ENCODE measurements at places on chromosomes 5 and 9. TPM values are rescaled to one million over a fixed set of nuclear protein-coding genes. Genes with fewer than 3 reads are reported as not detected.

GRCh38 chr5:171924493-171925122 is 81.8 kb downstream of the FBXW11 start:
- DNase-seq: no peak

GRCh38 chr5:43571237-43571636 is 14.4 kb upstream of the PAIP1 start:
- DNase-seq: no peak

GRCh38 chr9:16133556-16134227 is 580.8 kb downstream of the CCDC171 start:
- DNase-seq: peak; percentile 52

Gene AQP3
- total RNA-seq: 11.3 TPM

Gene GCNT4
- total RNA-seq: 2.1 TPM

- DNase-seq: peak; percentile 36
Observed at GRCh38 chr9:19516348-19516747, 107.5 kb downstream of the ACER2 start.

Gene PCDHGA9
- not detected for total RNA-seq

Gene SPARC
- total RNA-seq: 0.30 TPM

- DNase-seq: no peak
Observed at GRCh38 chr9:4287886-4288588, 11.8 kb downstream of the GLIS3 start.

Gene HEMGN
- total RNA-seq: 1.5 TPM

Gene TTLL11
- total RNA-seq: 1.8 TPM

DNA sequence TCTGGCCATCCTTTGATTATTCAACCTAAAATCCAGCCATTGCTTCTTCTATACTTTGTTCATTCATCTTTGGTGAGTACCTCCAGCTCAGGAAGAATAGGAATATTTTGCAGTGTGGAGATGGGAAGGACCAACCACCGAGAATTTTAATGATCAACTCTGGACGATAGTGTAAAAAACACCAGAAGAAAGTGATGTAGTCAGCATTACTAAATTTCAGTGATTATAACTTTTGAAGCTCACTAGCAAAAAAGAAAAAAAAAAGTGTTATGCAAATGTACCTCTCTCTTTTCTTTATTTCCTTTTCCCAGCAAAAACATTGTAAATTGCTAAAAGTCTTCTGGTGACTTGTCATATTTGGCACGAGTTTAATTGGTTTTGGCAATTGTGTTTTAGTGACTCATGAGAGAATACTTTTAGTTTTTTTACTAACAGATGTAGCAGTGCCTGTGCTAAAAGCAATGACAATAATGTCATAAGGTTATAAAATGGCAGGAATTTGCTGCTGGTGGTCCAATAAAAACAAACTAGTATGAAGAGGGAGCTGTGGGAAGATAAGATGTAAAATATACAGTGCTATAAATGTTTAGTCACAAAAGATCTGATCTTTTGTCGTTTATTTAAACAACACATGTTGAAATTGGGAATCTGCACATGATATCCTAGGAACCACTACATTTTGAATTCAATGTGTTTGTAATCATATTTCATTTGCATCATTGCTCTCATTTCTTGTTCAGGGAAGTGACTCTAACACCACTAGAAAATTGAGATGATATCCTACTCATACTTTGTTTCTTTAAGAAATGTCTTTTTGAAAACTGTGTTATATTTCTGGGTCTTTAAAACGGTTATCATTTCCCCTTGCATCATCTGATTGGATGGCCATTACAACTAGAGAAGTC is 81.3 kb upstream of the ERCC6L2 start:
- DNase-seq: no peak

- DNase-seq: peak; percentile 79
Observed at GRCh38 chr5:52800394-52801213, 12.9 kb downstream of the ITGA1 start.

GRCh38 chr9:124858330-124859046 is 3.3 kb downstream of the RPL35 start:
- no peak for DNase-seq

DNA sequence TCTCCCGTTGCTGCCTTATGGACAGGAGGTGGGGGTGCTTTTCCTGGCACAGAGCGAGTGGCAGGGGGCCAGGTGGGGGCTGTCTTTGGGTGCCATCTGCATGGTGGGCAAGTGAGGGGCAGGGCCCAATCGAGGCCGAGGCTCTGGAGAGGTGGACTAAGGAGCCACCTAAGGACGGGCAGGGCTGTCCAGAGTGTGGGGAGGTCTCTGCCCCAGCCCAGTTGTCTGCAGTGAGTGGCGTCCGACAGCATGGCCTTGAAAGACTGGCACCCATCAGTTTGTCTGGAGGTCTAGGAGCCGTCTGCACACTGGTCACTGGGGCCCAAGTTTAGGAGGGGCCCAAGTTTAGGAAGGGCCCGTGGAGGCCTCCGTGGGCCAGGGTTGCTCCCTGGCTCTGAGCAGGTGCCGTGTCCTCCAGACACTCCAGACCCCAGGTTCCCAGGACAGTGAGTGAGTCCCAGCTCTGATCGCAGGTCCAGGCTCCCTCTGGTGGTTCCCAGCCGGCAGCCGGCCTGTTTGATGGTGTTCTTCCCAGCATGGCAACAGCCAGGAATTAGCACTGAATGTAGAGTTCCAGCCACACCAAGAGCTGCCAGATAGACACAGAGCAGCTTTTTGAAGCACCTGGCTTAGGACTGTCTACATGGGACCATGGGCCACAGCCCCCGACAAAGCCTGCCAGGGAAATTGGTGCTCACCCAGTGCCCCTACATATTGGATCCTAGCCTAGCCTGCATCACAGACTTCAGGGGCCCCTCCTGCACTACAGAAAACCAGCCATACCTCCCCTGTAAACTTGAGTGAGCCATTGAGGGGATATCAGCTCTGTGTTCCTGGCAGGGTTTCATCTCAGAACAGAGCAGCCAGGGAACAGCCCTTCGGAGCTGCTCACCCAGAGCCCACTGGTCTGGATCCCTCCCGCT is 120.9 kb downstream of the WNK2 start:
- peak; percentile 54 for DNase-seq

Gene UIMC1
- total RNA-seq: 53.4 TPM

DNA sequence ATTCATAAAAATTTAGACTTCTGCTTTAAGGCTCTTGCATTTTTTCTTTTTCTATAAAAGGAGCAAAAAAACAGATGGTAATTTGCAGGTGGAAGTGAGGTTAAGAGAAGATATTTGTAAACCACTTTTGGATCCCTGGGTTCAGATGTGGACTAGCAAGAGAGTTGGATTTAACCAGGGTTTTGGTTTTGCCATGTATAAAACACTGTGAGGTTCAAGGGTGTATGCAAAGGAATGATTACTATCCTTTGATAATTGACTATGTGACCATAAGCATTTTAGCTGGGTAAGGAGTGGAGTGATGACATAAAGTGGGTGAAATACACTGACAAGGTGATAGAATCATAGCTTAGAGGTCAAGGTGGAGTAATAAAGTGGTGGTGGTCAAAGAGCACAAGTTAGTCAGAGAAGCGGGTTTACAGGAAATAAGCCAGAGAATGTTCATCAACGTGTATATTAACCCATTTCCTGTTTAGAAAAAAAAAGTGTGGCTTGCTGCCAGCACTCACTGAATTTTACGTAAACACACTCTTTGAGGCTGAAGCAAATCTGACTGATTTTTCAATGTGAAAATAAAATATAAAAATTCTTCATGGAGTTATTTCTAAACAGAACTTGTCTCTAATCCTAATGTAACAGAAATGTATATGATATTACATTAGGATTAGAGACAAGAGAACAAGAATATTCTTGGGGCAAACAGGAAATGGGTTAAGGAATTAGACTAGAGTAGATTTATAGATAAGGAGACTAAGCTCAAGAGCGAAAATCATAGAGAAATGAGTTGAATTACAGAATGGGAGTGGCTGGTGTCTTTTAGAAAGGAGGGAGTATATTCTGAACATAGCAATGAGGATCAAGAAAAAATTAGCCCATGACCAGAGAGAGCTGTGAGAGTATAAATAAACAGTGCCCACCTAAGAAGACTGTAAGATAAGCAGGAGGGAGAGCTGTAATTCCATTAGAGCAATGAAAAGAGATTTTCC is 74.5 kb downstream of the CDKN2A start:
- DNase-seq: peak; percentile 16

DNA sequence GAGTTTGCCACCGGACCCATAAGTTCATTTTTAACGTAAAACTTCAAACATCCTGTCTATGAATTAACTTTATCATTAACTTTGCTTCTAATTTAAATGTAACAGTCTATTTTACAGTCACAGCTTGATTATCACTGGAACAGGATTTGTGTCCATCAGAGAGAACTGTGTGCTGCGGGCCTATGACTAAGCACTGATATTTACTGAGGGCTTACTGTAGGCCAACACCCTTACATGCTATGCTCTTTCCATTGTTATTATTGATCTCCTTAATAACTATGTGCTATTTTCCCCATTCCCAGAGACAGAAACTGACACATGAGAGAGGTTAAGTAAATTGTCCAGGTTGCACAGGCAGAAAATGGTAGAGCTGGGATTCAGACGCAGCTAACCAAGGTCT is 24.0 kb upstream of the GPR151 start:
- no peak for DNase-seq

DNA sequence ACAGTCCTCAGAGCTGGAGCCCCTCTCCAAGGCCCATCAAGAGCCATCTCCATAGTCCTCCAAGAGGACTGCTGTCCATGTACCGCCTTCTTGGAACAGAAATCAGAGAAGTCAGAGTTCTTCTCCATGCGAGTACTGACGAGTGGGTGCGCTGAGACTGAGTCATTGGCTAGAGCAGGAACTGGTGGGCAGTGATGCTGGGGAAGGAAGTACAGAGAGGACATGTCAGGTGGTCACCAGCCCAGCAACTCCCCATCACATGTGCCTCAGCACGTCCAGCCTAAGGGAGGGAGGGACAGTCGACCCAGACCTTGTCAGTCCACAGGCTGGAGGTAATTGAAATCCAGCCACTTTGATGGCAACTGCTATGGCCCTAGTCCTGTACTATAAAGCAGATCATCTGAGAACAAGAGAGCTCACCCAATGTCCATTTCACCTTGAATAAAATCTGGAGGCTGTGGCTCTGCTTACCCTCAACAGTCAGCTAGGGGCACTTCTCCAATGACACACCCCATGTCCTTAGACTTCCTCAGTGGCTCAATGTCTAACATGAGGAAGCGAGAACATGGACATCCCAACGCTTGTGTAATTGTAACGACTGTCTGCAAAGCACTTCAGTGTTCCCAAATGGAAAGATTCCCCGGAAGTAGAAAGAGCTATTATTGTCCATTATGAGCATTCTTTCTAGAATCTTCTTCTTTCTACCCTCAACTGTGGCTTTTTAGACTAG is 15.0 kb upstream of the FBP1 start:
- DNase-seq: peak; percentile 11

Gene AFAP1L1
- total RNA-seq: 0.55 TPM

GRCh38 chr5:150270541-150271295 is 18.9 kb downstream of the CAMK2A start:
- DNase-seq: no peak

GRCh38 chr5:162174358-162174974 is 106.9 kb downstream of the GABRG2 start:
- DNase-seq: no peak

- no peak for DNase-seq
Observed at GRCh38 chr5:116359592-116359991, 215.0 kb downstream of the SEMA6A start.

DNA sequence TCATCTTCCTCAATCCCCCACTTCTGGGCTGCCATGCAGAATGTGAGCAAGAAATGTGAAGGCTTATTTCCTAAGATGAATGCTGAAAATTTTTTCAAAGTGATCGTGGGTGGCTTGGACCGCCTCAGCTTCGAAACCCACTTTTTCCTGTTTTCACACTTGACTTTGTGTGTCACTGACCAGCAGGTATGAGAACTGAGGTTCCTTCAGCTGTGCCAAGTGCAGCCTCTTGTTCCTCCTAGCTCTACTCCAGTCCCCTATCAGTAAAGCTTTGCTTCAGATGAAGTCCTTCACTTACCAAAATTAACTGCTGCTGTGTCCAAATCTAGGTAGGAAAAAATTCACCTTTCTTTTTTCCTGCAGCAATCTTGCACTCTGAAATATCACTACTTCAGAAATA is 382.6 kb downstream of the DTWD2 start:
- no peak for DNase-seq

GRCh38 chr5:167764641-167765289 is 526.7 kb upstream of the WWC1 start:
- DNase-seq: no peak

Gene EFNA5
- not detected for total RNA-seq

- no peak for DNase-seq
Observed at GRCh38 chr9:98135558-98135934, 16.5 kb upstream of the TRIM14 start.

DNA sequence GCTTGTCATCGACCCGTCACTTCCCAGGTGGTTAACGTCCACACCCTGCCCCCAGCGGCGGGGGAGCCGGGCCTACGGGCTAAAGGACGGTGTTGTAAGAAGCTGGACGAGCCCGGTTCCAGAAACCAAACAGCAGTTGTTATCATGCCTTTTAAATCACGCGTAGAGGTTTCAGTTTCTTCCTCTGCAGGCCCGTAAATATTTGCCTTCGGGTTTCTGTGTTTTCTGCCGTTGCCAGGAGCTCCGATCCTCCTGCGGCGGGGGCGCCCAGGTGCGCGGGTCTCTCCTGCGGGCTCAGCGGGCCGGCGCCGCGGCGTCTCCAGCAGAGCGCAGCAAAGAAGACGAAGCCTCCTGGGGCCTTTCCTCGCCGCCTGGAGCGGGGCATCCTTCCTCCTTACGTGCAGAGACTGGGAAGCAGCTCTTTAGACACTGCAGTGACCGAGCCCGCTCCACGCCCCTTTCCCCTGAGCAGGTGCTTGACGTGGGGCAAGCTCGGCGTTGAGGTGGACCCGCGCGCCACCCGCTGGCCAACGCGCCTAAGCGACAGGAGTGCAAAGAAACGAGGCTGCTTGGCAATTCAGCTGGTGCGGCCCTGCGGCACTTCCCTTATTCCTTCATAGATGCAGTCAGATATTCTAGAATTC is 21.8 kb upstream of the TTC1 start:
- DNase-seq: peak; percentile 85

- no peak for DNase-seq
Observed at GRCh38 chr5:101142102-101142501, 239.0 kb upstream of the ST8SIA4 start.

Gene C5orf46
- not detected for total RNA-seq

Gene LRRC19
- total RNA-seq: not detected

DNA sequence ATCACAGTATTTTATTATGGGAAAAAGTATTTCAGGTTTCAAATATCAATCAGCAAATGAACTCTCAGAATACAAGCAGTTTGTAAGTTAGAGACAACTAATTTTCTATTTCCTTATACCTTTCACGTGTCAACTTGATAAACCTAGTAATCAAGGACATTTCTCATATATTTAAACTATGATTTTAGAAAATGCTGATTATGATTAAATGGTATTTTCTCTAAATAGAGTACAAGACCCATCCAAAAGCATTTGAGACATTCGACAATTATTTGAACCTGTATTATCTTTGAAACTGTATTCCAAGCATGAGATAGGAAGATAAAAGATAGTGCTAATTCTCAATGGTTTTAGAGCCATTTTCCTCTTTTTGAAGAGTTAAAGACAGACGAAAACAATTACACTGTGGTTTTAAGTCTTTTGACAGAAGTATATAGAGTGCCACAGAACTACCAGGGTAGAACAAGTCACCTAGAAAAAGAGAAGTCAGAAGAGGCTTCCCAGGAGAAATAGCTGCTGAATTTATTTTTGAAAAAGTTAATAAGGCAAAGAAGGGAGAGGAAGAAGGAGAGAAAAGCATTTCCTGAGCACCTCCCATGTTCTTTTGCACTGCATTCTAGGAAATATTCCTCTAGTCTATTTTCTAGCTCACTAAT is 5.6 kb downstream of the MEIKIN start:
- no peak for DNase-seq

GRCh38 chr5:178231539-178232123 is 971 bp downstream of the PHYKPL start:
- no peak for DNase-seq

Gene SPINK6
- not detected for total RNA-seq
